ENCODE measurements at places on chromosomes 12 and 14.

GRCh38 chr12:3189282-3189681 lies 112.1 kb downstream of the TSPAN9 start:
- DNase-seq: no peak

DNA sequence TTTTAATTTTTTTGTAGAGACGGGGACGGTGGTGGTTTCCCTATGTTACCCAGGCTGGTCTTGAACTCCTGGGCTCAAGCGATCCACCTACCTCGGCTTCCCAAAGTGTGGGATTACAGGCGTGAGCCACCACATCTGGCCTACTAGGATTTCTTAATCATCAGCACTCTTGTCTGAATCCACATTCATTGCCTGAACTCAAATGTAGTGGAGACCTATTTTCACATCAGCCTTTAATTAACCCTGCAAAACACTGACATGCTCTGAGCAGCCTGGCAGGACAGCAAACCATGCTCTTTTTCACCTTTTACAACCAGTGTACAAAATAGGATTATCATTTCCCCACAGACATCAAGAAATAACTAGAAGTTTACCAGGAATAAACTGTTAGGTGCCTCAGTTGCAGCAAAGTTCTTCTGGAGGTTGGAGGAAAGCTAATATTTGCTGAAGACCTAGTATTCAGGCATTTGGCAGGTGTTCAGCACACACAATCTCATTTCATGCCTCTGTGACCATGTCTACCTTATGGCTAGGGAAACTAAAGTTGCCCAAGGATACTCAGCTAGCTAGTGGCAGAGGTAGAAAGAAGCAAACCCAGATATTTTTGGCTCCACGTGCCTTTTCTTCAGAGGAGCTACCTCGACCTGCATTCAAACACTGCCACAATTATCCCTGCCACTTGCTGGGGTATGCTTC lies 37.7 kb downstream of the CFL2 start:
- DNase-seq: no peak

GRCh38 chr12:49059299-49060171 lies 1.1 kb downstream of the KMT2D start:
- DNase-seq: no peak

DNA sequence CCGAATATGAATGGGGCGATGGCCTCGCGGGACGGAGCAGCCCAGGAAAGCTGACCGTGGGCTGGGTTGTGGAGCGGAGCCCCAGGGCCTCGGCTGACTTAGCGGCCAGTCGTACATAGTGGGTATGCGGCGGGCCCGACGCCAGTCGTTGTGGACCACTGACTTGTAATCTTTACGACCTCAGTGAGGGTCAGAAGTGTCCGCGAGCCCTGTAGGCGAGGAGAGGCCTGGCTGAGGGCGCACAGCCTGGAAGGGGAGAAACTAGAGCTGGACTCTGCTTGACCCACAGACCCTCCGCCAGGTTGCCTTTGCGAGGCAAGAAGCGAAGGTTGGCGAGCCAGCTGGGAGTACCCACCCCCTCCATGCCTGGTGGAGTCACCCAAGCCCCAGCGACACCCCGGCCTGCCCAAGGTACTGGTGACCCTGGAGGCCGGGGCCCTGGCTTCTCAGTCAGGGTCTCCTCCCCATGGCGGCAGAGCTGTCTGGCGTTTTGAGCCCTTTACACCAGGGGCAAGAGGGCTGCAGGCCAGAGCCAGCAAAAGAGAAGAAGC lies 15.6 kb upstream of the DYNC1H1 start:
- DNase-seq: no peak

- DNase-seq: no peak
These were observed 1.7 kb downstream of the ARHGAP9 start for GRCh38 chr12:57477710-57478681.

GRCh38 chr12:89575374-89575773 lies 49.5 kb upstream of the POC1B start:
- no peak for DNase-seq

DNA sequence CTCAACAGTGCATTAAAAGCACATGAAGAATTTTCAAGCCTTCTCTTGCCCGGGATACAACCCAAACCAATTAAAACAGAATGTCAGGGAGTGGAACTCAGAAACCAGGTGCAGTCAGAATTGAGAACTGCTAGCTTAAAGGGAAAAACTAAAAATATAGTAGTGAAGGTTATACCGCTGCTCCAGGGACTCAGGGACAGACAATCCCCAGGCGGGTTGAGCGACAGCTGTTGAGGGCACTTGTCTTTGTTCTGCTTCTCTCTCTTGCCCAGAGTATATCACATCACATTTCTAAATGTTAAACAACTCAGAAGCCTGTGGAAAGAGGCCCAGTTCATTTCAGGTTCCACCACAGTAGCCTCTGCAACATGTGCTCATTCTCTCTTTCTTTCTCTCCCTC lies 93.1 kb downstream of the SLC5A8 start:
- DNase-seq: no peak

DNA sequence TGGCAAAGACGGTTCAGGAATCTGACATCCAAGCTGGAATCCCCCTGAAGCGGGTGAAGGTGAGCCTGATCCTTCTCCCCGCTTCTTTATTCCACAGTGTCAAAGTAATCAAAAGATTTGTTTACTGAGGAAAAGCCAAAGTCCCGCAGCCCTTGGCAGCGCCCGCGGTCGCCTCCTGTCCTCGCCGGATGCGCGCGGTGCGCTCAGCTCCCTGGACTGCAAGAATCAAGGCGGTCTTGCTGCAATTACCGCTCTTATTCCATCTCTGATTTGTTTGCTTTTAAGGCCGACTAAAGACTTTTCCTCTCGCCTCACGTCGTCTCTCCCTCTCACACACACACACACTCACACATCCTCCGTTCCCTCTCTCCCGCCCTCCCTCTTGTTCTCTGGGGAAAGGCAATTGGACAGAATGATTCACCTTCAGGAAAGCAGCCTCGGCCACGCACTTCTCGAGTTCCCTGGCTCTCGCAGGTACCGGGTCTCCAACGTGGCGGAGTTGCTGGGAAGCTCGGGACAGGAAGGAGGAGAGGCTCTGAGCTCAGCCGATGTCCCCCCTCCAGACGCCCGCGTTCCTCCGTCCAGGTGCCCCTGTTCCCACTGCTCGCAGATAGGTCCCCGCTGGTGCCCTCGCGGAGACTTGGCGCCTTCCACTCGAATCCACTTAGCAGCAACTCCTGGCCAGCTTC lies 68.6 kb upstream of the USP15 start:
- DNase-seq: no peak

GRCh38 chr14:68546839-68547238 lies 246.0 kb downstream of the ZFP36L1 start:
- DNase-seq: no peak

GRCh38 chr14:64722842-64723447 lies 18.7 kb downstream of the PLEKHG3 start:
- no peak for DNase-seq

DNA sequence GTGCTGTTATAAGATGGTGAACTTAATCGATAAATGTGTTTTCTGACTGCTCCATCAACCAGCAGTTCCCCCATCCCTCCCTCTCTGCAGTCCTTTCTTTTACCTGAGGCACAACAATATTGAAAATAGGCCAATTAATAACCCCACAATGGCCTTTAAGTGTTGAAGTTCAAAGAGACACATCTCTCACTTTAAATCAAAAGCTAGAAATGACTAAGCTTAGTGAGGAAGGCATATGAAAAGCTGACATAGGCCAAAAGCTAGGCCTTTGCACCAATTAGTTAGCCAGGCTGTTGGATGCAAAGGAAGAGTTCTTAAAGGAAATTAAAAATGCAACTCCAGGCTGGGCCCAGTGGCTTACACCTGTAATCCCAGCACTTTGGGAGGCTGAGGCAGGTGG lies 43.7 kb downstream of the SAV1 start:
- no peak for DNase-seq

DNA sequence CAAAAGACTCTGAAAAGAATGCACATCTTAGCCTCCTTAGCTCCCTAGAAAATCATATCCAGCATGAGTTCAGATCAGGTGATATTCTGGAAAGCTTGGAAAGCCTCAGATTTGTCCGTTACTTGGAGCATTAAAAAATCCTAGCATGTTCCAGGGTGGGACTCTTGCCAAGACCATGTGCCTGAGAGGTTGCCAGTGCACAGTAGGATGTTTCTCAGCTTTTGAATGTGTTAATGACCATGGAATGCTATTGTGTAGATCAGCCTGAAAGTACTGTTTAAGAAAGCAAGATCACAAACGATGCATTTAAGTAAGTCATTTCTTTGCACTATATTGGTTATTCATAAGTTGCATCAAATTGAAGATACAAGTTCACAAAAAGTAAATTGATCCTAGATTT lies 230.5 kb downstream of the ETNK1 start:
- no peak for DNase-seq

DNA sequence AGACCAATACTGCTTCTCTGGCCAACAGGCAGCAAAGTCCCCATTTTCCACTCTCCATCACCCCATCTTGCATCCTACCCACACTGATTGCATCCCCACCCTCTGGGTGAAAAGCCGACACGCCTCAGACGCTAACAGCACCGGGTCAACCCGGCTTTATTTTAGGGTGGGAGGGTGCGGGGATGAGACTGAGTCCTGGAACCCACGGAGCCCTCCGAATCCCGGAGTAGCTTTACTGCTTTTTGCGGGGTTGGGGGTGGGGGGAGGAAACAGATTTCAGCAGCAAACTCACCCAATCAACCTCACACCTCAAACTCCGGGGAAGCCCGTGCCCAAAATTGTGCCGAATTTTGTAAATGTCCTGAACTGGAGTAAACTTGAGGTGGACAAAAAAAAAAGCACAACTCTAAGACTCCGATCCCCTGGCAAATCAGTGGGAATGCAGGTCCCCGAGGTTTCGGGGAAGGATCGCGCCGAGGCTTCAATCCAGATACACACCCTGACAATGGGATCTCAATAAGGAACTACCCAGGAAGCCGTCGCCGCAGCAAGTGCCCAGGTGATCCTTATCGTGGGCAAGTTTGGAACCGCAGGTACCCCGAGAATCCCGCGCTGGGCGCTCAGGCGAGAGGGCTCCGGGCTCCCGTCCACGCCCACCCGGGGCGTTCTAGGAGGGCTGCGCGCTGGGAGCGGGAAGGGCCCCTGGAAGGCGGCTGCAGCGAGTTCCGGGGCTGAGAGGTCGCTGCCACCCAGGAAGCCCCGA lies 1.1 kb downstream of the GCH1 start:
- DNase-seq: no peak

GRCh38 chr12:88306471-88307069 lies 164.5 kb downstream of the TMTC3 start:
- no peak for DNase-seq

GRCh38 chr12:86660488-86661147 lies 404.4 kb upstream of the MGAT4C start:
- DNase-seq: no peak

DNA sequence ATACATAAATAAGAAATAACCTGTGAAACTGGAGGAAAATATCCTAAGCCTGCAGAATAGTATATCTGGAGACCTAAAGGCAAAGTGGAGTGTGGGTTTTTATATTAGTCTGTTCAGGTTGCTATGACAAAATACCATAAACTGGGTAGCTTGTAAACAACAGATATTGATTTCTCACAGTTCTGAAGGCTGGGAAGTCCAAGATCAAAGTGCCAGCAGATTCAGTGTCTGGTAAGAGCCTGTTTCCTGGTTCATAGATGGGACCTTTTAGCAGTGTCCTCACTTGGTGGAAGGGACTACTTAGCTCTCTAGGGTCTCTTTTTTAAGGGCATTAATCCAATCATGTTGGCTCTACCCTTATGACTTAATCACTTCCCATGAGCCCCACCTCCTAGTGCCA lies 25.4 kb upstream of the NEDD1 start:
- DNase-seq: no peak

- no peak for DNase-seq
These were observed 938 bp upstream of the SLC25A29 start for GRCh38 chr14:100306998-100307765.

DNA sequence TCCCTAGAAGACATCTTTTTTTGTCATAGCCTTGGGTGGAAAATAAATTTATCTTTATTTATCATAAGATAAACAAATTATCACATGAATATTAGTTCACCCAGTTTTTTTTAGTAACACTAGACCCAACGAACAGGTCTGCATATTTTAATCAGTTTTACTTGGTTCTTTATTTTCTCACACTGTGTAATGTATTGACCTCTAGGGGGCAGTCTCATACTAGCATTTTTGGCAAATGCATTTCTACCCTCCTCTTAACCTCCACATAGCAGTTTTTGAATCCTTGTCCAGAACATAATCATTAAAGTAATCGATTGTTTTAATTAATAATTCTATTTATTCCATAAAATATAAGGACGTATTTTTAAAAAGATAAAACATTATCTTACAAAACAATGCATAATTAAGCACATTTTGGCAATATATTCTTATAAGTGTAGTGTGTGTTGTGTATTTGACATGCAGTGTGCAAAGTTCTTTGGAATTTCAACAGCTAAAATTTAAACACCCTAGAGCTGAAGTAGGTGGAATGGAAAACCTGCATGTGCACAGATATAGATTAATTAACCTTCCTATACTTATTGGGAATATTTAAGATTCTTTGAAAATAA lies 31.6 kb upstream of the PTPRQ start:
- no peak for DNase-seq

- DNase-seq: no peak
These were observed 48.4 kb downstream of the BICD1 start for GRCh38 chr12:32155041-32155440.

DNA sequence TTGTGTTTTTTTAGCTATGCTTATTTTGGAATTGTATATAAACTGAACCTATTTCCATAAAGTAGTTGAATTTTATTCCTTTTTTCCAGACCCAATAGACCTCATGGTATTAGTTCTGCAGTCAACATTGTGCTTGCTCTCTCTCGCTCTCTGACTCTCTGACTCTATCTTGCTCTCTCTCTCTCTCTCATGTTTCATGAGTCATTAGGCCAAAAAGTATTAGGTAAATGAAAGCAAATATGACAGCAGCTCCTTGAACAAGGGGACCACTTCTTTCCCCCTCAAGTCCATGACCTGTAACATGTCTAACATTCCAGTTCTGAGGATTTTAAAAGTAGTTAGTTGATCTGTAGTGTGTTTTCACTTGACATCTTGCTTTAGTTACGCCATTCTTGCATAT lies 14.0 kb upstream of the C12orf71 start:
- no peak for DNase-seq

- no peak for DNase-seq
These were observed 150.9 kb upstream of the WSCD2 start for GRCh38 chr12:107978201-107978600.

- DNase-seq: no peak
These were observed 184.0 kb upstream of the SYT1 start for GRCh38 chr12:78680596-78680995.
